ENCODE measurements at places on chromosomes 6 and 20. TPM values are rescaled to one million over a fixed set of nuclear protein-coding genes. Genes with fewer than 3 reads are reported as not detected.
A peak's percentile ranks its signal among the peaks of the same experiment; 100 is the strongest.

The MYH7B gene
- 253 TPM for total RNA-seq

The MDC1 gene
- 14.1 TPM for total RNA-seq

DNA sequence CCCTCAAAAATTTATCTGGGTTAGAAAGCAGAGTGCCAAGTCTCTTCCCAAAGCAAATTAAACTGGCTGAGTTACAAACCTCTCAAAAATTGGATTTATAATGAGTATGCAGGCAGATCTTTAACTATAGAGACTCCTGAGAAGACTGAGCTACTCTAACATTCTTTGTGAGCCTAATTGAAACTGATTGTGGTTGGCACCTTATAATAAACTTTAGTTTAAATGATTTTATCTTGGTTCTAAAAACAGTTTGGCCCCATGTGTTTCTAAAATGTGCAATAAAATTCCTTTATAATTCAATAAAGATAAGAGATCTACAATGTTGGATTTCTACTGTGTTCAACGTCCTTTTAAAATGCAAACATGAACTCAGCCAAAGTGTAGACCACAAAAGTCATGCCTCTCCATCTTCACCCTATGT, 480.2 kb upstream of the RNF217 start:
- no peak for DNase-seq

The SLC44A4 gene
- total RNA-seq, result 0.08 TPM

DNA sequence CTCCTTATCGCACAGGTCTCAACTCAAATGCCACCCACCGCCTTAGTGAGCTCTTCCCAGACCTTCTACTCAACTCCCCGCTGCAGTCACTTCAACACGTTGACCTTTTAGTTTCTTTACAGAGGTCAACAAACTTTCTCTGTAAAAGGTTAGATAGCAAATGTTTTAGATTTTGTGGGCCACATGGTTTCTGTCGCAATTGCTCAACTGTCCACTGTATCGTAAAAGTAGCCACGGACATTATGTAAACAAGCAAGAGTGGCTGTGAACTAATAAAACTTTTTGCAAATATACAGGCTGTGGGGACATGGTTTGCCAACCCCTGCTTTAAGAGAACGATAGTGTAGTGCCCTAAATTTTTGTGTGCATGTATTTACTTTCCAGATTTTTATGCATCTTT, 247.6 kb upstream of the TSHZ2 start:
- no peak for DNase-seq

DNA sequence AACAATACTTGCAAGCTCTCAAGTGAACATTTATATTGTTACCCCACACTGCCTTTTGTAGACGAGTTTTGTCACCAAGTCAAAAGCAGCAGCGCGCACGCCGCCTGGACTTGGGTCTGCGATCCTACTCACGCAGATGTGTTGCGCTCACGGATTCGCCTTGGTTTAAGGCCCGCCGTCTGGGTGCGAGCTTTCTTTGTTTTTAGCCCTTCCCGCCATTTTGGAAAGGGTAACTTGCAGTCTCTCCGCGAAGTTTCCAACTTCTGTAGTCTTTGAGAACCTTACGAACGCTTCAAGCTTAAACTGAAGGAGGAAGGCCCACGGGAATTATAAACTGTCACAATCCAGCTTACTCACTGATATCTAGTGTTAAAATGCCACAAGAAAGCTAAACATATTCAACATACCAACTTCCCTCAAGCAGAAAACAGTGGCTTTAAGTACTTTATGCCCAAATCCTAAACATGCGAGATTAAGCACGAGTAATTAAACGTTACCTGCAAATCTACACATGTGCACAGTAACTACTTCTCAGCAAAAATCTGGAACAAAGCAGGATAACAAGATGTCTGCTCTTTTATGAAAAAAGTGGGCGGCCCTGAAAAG, 80.4 kb upstream of the BTN3A2 start:
- peak; percentile 41 for DNase-seq

GRCh38 chr6:80886475-80886874, 780.0 kb downstream of the BCKDHB start:
- DNase-seq, result no peak

- no peak for DNase-seq
Observed at GRCh38 chr6:38789256-38789655, 74.1 kb downstream of the DNAH8 start.

- DNase-seq, result no peak
Observed at GRCh38 chr6:26422329-26422728, 18.0 kb upstream of the BTN3A3 start.

The LPIN3 gene
- 19.9 TPM for total RNA-seq

- no peak for DNase-seq
Observed at GRCh38 chr6:70705772-70706171, 38.1 kb downstream of the SMAP1 start.

DNA sequence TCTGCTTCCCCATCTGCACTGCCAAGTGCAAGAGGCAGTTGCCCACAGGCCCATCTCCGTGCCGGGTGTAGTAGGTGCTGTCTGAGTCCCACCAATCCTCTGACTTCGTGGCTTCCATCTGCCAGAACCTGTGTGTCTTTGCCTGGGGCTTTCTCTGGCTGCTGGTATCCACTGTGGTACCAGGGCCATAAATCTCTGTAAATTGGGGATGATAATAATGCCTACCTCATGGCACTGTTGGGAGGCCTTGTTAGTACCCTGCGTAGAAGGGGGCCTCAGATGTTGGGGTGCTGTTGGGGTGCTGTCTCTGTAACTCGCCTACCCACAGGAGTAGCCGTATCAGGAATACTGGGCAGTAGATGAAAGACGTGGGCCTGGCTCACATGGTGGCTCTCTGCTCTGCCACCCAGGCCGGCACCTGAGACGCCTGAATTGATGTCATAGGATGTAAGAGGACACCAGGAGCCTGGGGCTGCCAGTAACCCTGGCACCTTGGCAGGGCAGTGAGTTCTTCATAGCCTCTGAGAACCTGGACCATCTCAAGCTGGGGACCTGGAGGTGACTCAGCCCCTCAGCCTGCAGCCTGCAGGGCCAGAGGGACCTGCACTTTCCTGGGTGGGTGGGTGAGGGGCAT, 94.1 kb upstream of the RNF24 start:
- no peak for DNase-seq

GRCh38 chr6:20098267-20098876, 113.9 kb downstream of the MBOAT1 start:
- DNase-seq, result no peak

- DNase-seq, result no peak
Observed at GRCh38 chr6:170269151-170269845, 21.6 kb downstream of the DLL1 start.

DNA sequence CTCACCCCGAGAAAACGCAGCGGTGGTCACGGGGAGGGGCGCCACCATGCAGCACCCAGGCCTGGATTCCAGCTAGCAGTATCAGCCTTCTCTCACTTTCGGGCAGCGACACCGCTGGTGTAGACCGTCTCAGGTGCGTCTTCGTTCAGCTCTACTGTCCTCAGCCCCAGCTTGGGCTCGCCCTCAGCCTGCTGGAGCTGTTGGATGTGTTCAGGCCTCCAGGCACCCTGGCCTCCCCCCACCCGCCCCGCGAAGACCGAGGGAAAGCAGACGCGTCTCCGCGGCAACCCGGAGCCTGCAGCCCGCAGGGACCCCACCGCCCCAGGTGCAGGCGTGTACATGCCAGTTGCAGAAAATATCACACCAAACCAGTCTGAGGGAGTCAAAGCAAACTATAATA, 60.8 kb upstream of the CARMIL1 start:
- DNase-seq, result no peak

DNA sequence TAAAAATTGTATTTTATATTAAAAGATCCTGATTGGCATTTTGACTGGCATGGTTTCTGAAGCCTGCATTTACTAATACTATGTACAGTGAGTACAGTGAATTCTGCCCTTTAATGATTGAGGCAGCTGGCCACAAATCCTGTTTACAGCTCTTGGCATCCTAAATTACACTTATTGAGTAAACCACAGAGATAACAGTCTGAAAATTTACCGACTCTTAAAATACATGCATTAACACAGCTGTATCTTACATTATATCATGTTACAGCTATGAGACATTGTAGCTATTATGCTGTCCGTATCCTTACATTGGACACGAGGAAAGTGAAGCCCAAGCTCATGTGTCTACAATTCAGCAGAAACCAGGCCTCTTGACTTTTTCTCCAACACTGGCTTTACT, 90.8 kb downstream of the FAM83B start:
- DNase-seq, result no peak

- DNase-seq, result no peak
Observed at GRCh38 chr6:137303441-137303840, 84.3 kb upstream of the IFNGR1 start.

- DNase-seq, result no peak
Observed at GRCh38 chr20:10402938-10403608, 30.9 kb downstream of the MKKS start.

- no peak for DNase-seq
Observed at GRCh38 chr20:36645998-36646397, at the start of gene SLA2. SLA2 (minus strand) TSS chr20:36646196; CDS start chr20:36641335, 4,861 bp downstream.

DNA sequence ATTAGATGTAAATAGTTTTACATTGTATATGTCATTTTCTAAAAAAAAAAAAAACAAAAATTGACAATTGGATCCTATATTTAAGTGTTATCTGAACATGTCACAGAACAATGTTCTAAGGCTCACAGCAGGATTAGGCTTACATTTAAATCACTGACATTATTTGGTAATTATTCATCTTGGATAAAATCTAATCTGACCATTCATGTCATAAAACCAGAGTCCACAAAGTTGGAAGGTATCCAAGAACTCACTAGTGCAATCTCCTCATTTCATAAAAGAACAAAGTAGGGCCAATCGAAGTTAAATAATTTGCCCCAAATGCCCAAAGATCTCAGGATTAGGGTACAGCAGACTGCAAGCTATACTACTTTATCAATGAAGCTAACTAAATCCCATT, 73.0 kb downstream of the PDSS2 start:
- no peak for DNase-seq

- peak; percentile 91 for DNase-seq
Observed at GRCh38 chr20:50292591-50293283, 102.1 kb downstream of the CEBPB start.

The VSTM2L gene
- 50.3 TPM for total RNA-seq
